ENCODE measurements at places on chromosomes 3 and 15.

GRCh38 chr3:181623924-181624694, 87.6 kb upstream of the SOX2 start:
- no peak for DNase-seq

DNA sequence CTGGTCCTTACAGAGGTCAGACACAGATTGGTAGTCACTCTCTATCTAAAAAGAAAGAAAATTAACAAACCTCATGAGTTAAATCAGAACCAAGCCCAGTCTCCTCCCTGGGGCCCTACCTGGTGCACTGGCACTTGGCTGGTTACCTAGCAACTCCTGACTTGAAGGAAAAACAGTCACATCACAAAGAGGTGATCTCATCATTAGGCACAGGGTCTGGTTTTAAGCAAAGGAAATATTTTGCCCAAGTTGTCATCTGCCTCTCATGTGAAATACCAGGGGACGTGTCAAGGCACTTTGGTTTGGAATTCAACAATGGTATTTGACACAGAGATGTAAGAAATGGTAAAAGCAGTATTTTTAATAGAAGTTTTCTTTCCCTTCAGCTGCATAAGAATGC, 47.7 kb upstream of the FMN1 start:
- DNase-seq = no peak

DNA sequence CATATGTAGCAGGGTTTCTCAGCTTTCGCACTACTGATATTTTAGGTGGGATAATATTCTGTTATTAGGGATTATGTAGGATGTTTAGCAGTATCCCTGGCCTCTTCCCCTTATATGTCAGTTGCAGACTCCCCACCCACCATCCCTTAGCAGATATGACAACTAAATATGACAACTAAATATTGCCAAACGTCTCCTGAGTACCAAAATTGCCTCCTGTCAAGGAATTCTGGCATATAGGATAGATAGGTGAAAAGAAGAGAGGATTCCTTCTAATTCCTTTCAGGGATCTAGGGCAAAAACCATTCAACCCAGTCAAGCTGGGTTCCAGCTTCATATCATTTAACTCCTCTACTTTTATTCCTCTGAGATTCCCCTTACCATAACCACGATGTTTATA, 759.8 kb downstream of the AGBL1 start:
- no peak for DNase-seq

DNA sequence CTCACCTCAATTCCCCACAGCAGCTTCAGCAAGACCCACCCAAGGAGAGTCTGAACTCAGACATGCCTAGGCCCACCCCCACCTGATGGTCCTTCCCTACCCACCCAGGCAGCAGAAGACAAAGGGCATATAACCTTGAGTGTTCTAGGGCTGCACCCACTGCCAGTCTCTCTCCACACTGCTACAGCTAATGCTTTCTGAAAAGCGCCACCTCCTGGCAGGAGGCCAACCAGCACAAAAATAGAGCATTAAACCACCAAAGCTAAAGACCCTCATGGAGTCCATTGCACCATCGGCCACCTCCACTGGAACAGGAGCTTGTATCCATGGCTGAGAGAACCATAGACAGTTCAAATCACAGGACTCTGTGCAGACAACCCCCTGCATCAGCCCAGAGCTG, 11.3 kb upstream of the RPL39L start:
- no peak for DNase-seq

GRCh38 chr3:146469150-146470017, at the start of gene PLSCR2:
PLSCR2 (minus strand) TSS chr3:146469561; CDS start chr3:146459904, 9,657 bp downstream.
- no peak for DNase-seq

DNA sequence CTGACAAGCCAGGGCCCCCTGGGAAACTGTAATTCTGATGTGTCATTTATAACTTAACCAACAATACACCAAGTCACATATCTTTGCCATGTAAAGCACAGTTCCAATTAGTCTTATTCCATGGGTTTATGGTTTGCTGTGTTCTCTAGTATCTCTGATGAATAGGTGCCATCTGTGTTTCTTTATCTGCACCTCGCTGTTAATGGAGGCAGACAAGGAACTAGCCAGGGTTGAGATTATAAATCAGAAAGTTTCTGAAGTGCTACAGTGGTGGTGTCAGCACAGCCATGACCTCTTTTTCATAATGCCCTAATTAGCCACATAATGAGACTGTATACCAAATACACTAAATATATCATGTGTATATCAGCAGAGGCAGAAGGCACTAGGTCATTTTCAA, 866.4 kb downstream of the PLOD2 start:
- DNase-seq = no peak

GRCh38 chr15:55737373-55737772, 5.6 kb downstream of the PRTG start:
- no peak for DNase-seq

- no peak for DNase-seq
Observed at GRCh38 chr3:49673121-49673714, 933 bp upstream of the APEH start.

- peak; percentile 90 for DNase-seq
Observed at GRCh38 chr3:48694610-48695392, 9.1 kb upstream of the NCKIPSD start.

- no peak for DNase-seq
Observed at GRCh38 chr3:47409284-47409683, 28.5 kb downstream of the PTPN23 start.

- DNase-seq = no peak
Observed at GRCh38 chr3:123326531-123326930, 122.4 kb downstream of the ADCY5 start.

- no peak for DNase-seq
Observed at GRCh38 chr3:50213373-50213772, 8.3 kb downstream of the SLC38A3 start.

DNA sequence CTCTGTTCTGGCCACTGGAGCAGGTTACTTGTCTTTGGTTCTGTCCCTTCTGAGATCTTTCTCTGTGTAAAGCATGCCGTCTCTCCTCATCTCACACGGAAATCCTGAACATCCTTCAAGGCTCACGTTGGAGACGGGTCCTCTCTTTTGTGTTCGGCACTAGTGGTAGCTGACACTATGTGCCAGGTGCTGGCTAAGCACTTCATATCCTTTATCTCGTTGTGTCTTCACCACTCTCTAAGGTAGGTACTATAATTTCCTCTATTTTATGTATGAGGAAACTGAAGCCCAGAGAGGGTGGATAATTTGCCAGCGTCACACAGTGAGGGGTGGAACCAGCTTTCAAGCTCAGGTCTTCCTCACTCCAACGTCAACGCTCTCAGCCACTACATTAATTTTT, 1.2 kb downstream of the IFT122 start:
- DNase-seq = no peak

- DNase-seq = no peak
Observed at GRCh38 chr15:60301024-60301423, 96.8 kb downstream of the ANXA2 start.

DNA sequence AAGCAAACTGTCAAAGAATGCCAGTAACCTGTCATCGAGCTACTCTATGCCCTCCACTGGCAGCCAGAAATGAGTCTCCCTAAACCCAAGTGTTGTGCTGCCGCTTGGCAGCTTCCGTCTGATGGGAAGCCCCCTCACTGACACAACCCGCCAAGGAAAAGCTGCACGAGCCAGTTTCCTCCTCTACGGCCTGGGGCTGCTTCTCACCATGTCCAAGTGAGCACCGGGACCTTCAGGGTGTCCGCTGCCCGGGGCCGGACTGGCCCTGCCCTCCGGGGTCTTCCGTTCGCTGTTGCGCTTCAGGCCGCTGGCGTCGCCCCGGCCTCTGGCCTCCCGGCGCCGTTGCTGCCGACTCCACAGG, 490 bp downstream of the TOMM70 start:
- DNase-seq = peak; percentile 20

GRCh38 chr3:105821433-105821832, 47.4 kb downstream of the CBLB start:
- DNase-seq = no peak

DNA sequence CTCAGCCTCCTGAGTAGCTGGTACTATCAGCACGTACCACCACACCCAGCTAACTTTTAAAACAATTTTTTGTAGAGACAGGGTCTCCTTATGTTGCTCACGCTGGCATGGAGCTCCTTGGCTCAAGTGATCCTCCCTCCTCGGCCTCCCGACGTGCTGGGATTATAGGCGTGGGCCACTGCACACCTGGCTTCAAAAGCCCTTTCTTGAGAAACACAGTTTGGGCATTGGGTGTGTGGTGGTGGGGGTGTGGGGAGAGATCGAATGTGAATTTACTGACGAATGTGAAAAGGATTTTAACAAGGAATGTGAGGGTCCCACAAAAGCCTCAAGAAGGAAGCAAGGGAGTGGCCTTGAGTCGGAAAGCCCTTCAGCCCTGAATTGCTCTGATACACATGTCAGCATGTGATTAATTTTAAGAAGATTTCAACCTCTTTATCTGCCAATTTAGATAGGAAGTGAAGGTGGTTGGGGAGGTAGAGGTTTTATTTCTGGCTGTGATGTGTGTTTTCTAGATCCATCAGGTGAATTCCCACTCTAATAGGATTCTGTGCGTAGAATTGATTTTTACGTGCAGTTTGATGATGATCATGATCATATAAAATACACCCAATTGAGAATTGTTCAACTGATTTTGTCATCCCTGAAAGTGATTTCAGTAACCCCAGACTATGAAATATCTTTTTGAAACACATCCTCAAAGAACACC, 1.1 kb downstream of the CCR4 start:
- DNase-seq = no peak
